ENCODE measurements at places on chromosomes 12 and 14.

- no peak for DNase-seq
Measured at GRCh38 chr14:96117101-96117897, 78.1 kb downstream of the C14orf132 start.

DNA sequence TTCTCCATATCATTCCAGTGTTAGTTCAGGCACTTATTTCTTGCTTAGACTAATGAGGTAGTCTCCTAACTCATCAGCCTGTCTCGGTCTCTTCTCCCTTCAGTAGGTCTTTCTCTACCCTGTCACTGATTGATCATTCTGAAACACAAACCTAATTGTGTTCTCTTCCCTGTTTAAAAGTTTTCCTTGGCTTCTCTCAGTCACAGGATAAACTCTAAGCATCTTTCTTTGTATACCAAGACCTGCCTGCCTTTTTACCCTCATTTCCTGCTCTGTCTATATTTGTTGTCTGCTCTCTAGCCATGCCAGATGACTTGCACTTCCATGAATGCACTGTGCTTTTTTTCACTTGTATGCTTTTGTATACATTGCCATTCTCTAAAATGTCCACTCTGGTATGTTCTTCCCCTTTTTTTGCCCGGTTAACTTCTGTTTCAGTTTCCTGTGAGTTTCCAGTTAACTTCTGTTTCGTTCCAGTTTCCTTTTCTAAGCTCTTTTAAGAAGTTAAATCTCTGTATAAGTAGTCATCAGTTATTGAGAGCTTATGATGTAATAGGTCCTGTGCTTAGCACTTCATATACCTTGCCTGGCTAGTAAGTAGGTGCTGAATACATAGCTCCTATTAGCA lies 12.8 kb downstream of the DIP2B start:
- no peak for DNase-seq

DNA sequence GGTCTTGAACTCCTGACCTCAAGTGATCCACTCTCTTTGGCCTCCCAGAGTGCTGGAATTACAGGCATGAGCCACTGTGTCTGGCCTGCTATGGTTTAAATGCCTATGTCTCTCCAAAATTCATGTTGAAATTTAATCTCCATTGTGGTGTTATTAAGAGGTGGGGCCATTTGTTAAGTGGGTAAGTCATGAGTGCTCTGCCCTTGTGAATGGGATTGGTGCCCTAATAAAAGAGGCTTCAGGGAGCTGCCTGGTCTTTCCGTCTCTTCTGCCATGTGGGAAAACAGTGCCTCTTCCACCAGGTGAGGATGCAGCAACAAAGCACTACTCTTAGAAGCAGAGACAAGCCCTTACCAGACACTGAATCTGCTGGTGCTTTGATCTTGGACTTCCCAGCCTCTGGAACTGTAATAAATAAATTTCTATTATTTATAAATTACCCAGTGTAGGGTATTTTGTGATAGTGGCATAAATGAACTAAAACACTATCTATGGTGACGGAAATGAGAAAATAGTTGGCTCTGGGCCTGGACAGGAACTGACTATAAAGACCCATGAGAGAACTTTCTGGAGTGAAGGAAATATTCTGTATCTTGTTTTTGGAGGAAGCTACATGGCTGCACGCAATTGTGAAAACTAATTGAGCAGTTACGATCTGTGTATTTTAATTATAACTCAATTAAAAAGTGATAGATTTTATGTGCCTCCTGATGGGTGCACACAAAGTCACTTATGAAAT lies 12.1 kb upstream of the ATP23 start:
- no peak for DNase-seq

GRCh38 chr14:66485910-66486421 lies at the start of gene CCDC196:
CCDC196 (plus strand) TSS chr14:66486371; CDS start chr14:66486503, 132 bp downstream.
- DNase-seq = no peak

GRCh38 chr12:120614848-120615247 lies 25.6 kb upstream of the CABP1 start:
- no peak for DNase-seq

DNA sequence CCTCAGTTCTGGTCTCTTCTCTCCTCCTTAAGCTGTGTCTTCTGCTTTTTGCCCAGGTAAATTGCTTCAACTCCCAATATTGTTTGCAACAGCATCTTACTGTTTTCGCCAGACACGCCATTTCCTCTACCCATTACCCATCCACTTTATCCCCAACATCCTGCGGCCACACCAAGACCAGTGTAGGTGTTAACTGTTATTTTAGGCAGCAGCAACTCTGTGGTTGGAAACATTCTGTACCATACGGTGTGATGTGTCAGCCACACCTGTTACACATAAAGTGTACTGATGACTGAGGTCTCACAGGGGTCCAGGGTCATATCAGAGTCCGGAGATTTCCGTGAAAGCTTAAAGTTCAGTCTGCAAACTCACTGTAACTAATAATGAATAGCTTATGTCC lies 21.8 kb upstream of the KLRD1 start:
- DNase-seq = peak; percentile 28

DNA sequence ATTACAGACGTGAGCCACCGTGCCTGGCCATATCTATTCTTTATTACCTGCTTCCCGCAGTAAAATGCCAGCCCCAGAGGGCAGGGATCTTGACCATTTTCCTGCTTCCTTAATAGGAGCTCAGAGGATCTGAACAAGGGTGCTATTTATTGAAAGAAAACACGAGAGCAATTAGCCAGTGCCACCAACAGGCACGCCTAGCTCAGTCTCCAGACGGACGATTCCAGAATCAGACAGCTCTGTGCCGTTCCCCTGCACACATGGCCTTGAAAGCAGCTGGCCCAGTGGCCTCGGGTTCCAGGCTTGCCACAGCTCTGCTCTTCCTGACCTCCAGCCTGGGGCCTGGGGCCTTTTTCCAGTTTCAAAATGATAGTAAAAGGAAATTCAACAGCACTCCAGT lies 135.2 kb upstream of the RFLNA start:
- DNase-seq = no peak

DNA sequence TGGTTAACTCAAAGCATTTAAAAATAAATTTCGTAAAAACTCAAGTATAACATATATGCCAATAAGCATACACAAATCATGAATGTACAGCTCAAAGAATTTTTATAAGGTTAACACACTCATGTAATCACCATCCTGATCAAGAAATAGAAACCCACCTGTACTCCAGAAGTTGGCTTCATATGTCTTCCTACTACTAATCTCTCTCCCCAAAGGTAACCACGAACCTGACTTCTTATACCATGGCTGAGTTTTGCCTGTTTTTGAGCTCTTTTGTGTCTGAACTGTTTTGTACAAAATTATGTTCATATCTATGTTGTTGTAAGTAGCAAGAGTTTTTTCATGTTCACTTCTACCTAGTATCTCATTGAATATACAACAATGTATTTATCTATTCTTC lies 18.7 kb downstream of the DUSP16 start:
- DNase-seq = no peak

- peak; percentile 83 for DNase-seq
Measured at GRCh38 chr14:50045039-50045711, 71.2 kb downstream of the VCPKMT start.

DNA sequence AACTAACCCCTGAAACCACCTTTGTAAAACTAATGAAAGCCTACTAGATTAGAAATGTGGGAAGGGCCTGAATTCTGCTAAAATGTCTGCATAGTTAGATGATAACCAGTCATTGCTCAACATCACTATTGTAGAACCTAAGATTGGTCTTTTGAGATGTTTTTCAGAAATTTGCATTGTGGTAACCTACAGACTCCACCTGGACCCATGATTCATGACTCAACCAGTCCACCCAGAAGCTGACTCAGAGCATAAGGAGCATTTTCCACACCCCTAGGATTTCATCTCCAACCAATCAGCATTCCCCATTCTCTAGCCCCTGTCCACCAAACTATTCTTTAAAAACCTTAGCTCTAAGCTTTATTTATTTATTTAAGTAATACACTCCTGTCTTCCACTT lies 30.4 kb upstream of the CHGA start:
- no peak for DNase-seq

DNA sequence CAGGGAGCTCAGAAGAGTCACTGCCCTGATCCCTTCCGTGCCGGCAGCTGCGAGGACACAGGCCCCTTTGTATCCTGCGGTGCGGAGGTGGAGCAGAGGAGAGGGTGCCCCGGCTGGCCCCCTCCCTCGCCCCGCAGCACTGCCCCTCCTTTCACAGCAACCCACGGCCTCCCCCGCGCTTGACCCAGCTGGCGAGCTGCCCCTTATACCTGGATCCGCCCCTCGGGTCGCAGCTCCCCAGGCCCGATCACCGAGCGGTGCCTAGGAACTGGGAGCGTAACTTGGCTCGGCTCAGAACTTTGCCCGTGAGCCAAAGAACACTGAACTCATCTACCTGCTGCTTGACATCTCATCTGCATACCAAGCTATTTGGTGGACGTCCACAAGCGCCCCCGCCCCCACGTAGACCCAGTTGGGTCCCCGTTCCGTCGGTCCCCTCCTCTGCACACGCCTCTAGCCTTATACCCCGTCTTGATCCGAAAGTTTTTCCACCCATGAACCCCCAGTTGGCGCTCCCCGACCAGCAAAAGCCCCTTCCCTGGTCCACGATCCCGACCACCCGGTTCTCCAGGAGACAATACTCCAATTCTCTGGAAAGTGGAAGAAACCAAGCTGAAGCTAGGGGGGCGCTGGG lies 697 bp upstream of the DNAJC14 start:
- DNase-seq = peak; percentile 32

DNA sequence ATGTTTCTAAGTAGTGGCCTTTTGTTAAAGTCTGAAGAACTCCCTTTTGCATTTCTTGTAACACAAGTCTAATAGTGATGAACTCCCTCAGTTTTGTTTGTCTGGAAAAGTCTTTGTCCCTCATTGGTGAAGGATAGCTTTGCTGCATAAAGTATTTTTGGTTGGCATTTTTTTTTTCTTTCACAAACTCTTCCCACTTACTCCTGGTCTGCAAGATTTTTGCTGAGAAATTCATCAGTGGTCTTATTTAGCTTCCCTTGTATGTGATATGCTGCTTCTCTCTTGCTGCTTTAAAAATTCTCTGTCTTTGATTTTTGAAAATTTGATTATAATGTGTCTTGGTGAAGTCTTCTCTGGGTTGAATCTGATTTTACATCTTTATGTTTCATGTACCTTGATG lies 22.7 kb downstream of the TRMT5 start:
- no peak for DNase-seq

DNA sequence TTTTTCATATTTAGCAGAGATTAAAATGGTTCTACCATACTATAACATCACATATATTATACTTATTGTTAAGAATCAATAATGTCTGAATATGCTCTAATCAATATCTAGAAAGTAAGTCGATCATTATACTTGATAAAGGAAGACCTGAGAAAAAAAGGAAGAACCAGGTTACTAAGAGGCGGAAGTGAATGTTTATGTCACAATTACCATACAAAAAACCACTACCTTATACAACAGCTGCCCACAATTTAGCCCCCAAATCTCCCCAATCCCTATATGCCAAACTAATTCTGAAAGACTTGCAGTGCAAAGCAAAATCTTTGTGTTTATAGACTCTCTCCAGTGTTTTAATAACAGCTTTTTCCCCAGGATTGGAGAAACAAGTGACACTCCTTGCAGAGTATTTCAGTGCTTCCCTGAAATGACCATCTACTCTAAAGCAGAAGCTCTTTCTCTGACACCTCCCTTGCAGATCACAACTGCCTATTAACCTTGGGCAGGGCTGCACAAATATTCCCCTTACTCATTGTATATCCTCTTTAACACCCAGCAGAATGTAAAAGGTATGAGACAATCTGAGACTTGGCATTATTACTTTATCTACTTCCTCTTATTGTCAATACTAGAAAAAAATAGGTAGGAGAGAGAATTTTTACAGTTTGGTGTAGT lies 12.7 kb upstream of the SLC2A3 start:
- DNase-seq = no peak

GRCh38 chr12:48973941-48974673 lies 2.6 kb upstream of the WNT10B start:
- peak; percentile 37 for DNase-seq

DNA sequence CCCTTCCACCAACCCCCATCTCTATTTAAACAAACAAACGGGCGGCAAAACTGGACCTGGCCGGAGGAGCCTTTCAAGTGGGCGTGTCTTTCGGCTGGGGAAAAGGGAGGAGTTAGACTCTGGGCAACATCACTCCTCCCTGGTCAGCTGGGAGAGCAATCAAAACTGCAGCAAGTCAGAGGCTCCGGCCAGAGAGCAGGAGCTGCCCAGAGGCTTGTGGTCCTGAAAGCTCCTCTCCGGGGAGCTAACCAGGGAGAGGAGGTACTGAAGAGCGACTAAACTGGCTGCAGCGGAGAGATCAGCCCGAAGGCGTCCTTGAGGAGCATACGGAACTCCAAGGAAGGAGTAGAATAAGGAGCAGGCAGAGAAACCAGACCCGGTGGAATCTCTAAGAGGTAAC lies at the start of gene NEUROD4:
NEUROD4 (plus strand) TSS at position 191 of the 400 bp plus-strand sequence. CDS start 6,466 bp downstream, outside the sequence.
- DNase-seq = peak; percentile 6

DNA sequence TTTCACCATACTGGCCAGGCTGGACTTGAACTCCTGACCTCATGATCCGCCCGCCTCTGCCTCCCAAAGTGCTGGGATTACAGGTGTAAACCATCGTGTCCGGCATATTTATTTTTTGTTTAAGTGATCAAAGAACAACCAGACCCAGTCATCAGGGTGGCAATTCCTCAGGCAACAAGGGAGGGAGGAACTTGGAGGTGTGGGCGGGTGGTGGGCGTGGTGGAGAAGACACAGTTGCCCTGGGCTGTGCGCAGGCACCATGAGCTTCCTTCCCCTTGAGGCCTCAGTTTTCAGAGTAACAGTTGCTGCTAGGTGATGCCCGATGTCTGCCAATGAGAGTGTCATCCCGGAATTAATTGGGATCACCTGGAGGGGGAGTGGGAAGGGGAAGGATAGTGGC lies 191.7 kb downstream of the ALG10 start:
- no peak for DNase-seq

DNA sequence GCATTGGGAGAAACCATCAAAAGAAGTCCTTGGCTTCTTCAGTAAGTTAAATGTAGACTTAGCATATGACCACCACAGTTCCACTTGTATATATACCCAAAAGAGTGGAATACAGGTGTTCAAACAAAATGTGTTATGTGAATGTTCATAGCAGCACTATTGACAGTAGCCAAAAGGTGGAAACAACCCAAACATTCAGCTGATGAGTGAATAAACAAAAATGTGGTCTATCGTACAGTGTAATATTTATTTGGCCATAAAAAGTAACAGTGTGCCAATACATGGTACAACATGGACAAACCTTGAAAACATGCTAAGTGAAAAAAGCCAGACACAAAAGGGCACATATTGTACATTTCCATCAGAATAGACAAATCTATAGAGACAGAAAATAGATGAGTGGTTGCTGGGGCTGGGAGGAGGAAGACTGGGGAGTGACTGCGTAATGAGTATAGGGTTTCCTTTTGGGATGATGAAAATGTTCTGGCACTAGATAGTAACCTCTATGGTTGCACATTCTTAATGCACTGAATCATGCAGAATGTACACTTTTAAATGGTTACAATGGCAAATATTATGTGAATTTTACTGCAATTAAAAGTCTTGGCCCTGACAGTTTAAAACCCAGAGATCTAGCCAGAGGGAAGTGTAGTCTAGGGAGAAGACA lies 5.5 kb downstream of the ERP29 start:
- no peak for DNase-seq

- no peak for DNase-seq
Measured at GRCh38 chr14:25120261-25120660, 70.3 kb upstream of the STXBP6 start.

Data from stimulated activated CD4-positive, alpha-beta T cell treated with anti-CD3 and anti-CD28 coated beads, Interleukin-1b, Interleukin-23, amount 100 ng/mL, for 48 hours (primary cell).